ENCODE measurements at places on chromosomes 3 and 15.

DNA sequence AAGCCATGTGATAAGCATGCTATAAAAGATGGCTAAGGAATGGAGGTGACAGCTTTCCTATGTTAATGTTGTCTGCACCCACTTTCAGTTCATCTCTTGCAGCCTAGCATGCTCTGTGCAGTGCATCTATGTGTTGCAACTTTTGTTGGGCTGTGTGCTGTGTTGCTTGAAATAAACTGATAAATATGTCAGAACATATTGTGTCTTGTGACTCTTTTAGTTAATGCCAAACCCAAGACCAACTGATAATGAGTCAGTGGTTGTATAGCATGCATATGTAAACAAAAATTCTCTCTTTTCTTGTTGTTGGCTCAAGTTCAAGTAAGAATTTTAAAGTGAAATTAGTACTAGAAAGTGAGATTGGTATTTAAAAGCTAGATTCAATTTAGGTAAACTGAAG, 37.0 kb upstream of the SCN10A start:
- no peak for DNase-seq

DNA sequence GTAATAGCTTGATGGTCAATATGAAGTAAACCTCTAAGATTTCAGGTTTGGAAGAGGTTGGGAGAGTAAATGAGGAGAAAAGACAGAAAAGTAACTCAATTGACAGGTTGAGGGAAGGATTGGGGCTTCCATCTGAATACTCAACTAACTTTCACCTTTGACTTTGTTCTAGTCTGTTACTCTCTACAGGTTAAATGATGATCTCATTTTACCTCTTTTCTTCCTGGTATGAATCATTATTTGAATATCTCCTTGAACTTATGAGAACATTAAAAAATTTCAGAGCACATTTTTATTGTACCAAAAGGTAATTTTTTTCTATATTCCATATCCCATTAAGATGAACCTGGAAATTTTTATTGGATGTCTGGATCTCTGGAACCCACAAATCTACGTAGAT, 87.9 kb upstream of the KCNH8 start:
- DNase-seq = no peak

DNA sequence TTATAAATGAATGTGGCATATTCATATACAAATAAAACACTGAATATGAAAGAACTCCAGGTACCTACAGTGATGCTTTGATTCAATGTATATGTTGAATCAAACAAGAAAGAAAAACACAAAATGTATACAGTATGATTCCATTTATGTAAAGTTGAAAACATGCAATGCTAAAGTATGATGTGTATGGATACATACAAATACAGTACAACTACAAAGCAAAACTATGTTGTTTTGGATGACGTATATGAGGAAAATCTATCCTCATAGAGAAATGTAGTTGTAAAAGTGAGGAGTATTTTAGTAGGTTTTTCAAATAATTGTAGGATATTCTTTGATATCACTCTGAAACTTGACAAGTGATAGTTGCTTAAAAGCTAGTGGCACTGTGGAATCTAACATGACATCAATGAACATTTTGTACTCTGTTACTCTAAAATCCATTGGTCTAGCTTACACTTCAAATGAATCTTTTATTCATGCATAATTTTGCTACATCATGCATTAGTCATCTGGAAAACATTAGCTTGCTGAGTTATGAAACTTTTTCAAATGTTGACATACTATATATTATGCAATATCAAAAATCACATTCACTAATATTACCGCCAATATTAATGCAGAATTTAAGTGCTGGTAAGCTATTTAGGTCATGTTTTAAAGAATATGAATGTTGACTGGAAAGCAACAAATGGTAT, 278.1 kb upstream of the CHRNA7 start:
- DNase-seq = no peak

DNA sequence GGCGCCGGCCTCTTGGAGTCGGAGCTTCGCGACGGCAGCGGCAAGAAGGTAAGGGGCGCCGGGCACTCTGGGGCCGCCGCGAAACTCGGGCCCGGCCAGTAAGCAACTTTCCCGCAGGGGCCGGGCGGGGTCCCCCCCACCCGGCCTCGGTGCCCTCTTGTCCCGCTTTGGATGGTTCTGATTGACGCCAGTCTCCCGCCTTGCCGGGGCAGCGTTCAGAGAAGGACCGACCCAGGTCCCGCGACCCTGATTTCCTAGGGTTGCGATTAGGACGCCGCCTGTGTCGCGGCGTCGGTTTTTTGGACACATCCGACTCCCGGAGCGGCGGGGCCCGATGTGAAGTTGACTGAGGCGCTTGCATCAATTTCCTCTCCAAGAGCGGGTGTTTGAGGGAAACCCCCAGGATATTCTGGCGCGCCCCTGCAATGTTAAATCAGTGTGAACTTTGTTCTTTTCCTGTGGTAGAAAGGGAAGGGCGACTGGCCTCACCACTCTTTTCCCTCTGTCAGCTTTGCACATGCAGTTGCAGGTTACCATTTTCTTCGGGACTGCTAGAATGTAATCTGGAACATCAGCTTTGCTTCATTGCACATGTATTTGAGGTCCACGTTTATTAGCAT, 755 bp downstream of the PDE8A start:
- DNase-seq = no peak

GRCh38 chr3:37029516-37030163, 36.3 kb downstream of the MLH1 start:
- DNase-seq = no peak

DNA sequence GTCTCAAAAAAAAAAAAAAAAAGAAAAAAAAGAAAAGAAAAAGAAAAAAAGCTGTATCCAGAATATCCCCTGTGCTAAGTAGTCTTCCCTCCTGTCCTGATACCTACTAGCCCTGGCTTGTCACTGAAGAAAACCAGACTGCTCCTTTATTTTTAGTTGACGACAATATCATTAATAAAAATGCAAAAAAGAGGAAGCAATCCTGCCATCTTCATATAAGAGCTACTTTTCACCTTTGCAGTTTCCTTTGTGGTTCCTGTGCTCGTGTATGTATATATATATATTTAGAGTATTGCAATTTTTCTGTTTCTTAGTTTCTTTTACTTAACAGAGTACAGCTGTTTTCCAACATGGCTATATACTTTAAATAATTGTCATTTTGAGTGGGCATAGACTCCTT, 13.6 kb downstream of the C3orf20 start:
- no peak for DNase-seq

DNA sequence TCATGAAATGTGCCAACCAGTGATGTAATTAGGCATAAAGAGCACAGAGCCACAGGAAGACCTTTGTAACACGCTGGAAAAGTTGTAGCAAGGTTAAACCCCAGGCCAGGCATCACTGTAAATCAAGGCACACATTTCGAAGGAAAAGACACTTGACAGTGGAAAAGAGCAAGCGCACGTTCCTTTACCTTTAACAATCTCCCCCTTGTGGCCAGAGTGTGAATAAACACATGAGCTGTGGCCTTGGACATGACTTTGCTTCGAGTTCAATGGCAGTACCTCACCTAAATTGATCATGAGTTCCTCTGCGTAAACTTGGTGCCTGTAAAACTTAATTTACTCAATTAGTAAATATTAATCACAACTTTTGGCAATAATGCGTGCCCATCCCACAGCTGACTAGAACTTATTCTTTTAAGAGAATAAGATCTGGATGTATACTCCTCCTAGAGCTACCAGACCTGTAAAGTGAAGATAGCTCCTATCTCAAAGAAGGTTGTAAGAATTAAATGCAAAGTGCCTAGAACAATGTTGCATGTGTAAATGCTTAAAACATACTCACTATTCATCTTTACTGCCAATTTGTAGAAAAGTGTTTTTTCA, 757.0 kb upstream of the NECTIN3 start:
- DNase-seq = peak; percentile 30

GRCh38 chr15:100841426-100841825, 38.2 kb upstream of the ALDH1A3 start:
- DNase-seq = no peak

GRCh38 chr3:37963016-37963415, 27.6 kb upstream of the VILL start:
- DNase-seq = peak; percentile 12

DNA sequence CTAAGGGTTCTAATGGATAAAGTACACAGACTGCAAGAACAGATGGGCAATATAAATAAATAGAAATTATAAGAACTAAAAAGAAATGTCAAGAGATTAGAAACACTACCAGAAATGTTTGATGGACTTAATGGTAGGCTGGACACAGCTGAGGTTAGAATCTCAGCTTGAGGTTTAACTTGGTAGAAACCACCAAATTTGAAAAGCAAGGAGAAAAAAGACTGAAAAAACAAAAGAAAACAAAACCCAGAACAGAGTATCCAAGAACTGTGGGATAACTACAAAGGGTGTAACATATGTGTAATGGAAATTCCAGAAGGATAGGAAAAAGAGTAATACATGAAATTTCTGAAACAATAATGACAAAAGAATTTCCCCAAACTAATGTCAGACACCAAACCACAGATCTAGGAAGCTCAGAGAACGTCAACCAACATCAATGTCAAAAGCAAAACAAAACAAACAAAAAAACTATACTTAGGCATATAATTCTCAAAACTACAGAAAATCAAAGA, 35.0 kb downstream of the RFX7 start:
- no peak for DNase-seq

DNA sequence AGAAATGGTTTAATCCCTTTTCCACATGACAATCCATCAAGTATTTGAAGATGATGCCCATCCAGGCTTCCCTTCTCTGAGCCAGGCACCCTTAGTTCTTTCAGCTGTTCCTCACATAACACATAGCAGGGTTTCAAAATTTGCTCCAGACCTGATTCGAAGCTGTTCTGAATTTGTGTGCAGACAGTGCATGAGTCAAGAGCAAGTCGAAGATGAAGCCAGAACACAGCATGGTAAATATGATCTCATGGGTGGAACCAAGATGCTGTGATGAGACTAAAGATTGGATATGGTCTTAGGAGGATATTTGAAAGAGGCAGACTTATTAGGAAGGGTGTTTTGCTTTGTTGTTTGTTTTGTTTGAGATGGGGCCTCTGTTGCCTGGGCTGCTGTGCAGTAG, 32.6 kb upstream of the PDE8A start:
- no peak for DNase-seq

DNA sequence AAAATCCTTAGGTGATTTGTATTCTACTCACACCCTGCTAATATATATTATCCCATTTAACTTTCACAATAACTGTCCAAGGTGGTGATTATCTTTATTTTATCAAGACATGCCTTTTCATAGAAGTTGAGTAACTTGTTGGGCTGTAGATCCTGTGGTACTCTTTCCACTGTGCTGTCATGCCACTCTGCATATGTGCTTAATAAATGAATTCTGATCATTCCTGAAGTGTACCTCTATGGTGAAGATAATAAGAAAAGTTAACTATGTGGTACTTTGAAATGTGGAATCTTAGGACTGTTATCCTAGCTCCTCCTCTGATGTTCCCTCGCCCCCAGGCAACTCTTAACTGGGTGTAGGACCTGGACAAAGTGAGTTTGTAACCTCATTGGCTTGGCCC, 5.2 kb downstream of the SNRK start:
- DNase-seq = no peak

GRCh38 chr3:130692455-130692854, 54.2 kb downstream of the PIK3R4 start:
- DNase-seq = no peak

DNA sequence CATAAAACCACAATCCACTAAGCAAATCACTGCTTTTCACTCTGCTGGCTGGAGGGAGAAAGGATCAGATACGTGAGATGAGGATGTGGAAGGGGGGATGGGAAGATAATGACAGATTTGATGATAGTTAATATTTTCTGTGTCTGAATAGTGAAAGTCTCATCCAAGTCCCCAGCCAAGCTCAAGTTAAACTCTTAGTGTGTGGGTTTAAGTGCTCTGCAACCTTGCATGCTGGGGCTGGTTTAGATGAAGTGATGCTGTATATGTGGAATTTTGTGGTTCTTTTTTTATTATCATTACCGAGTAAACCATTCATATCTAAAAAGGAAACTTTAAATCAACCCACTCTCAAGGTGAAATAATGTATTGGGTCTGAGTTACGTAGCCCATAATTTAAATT, 111.0 kb downstream of the TPRG1 start:
- DNase-seq = no peak

DNA sequence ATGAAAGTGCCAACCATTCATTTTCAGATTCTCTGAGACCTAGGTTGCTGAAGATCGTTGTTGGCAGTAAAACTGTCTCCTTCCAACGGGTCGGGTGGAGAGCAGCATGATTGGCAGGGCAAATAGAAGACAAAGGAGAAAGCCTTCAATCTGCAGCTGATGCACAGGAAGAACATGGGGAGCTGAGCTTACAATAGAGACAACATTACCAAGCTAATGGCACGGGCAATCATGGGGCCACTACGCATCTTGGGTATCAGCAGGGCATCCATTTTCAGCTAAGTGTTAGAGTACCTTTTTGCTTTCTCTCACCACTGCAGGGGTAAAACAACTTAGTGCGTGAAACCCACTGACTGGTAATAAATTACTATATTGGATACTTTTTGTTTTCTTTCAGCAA, 114.8 kb downstream of the WDR72 start:
- DNase-seq = no peak

DNA sequence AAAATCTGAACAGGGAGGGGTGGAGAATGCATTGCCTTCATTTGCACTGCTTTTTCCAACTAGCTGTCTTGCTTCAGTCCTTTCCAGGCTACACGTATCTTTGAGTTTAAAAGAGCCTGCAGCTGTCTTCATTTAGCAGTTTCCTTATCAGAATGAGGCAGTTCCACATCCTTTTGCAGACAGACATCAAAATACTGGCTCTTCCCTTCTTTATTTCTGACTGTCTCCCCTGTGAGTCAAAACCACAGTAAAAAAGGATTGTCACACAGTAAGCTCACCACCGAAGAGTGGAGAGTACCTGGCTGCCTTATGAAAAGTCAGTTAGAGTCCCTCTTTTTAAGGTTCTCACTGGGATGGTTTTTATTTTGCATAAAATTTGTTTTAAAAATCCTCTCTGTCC, 205.5 kb upstream of the CD96 start:
- DNase-seq = no peak

- no peak for DNase-seq
Measured at GRCh38 chr3:171775943-171776342, 34.3 kb downstream of the PLD1 start.

DNA sequence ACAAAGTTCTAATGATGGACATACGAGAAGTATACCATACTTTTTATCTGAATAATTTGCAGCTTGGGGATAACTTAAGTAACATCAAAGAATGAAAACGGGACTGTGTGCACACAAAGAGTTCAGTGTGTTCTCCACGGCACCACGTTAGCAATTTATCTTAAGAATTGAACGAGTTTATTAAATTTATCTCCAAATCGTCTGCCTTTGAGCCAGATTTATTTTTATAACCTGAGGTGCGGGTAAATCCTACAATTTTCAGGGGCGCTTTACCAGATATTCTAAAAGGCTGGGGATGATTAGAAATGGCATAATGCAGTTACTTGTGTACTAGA, 3.5 kb downstream of the CHD2 start:
- no peak for DNase-seq
